ENCODE measurements at places on chromosomes 5 and 9.

GRCh38 chr5:44388321-44389089 is 715 bp downstream of the FGF10 start:
- DNase-seq = no peak

DNA sequence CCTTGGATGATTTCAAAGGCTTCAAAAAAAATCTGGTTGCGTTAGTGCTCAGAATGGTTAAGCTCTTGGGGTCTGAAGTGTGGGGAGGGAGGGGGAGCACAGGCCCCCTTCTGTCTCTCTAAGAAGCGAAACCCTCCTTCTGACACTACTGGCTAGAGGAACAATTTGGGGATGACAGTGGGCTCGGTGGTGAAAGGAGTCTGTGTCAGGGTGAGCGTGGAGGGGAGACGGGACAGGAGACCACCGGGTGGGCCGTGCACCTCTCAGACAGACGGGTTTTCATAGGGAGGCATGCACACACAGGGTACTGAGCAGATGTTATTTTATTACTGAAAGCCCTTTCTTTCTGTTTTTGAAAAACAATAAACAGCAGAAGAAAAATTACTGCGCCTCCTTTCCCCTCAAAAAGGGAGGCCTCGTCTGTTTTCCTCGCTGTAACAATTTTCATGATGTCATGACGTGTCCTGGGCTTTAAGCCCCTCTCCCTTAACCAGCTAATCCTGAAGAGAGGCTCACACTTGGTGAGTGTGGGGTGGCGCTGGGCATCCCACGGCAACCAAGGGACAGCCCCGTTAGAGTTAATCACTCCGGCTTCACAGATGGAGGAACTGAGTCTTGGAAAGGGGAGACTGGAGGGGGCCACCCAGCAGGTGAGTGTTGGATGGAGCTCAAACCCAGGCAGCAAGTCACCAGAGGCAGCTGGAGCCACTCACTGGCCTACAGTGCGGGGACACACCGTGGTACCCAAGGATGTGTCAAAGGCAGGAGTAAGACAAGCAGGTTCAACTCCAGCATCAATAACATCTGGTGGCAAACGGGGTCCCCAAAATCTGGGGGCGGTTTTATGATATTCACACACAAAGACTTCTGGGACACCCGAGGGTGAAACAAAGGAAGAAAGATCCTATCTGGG is 53.4 kb downstream of the PTCH1 start:
- DNase-seq = peak; percentile 26

- no peak for DNase-seq
Measured at GRCh38 chr9:92562461-92562967, 26.7 kb upstream of the ECM2 start.

DNA sequence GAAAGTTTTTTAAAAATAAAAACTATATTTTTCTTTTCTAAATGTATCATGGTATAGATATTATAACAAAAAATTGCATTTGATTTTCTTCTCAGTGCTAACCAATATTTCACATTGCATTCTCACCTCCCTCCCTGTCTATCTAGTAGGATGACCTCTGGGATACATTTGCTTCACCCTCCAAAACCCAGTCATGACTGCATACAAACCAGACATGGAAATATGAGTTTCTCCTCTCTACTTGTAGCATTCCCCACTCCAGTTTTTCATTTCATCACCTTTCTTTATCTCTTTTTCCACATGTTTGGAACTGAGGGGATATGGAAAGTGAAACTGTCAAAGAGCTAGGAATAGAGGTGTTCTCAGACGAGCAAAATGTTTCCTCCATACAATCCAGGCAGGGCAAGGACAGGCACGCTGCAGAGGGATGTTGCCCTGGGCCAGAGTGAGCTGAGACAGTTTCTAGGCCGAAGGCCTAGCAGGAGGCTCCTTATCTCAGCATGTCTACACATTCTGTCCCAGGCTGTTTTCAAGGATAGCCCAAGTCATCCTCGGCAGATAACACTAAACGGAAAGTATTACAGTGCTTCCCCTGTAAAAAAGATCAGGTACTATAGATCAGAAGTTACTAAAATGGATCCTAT is 46.7 kb downstream of the MEF2C start:
- DNase-seq = no peak

- DNase-seq = no peak
Measured at GRCh38 chr9:132597073-132597775, 14.8 kb downstream of the BARHL1 start.
